ENCODE measurements at places on chromosomes 16 and 17.

DNA sequence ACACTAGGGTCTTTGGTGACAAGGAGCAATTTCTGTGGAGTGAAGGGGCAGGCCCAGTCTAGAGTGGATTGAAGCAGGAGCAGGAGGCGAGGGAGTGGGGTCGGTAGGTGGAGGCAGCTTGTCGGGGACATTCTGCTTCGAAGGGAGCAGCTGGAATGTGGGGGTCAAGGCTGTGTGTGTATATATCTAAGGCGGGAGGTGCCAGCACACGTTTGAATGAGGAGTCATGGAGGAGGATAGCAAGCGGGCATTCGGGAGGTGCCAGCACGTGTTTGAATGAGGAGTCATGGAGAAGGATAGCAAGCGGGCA, 17.7 kb downstream of the NT5M start:
- no peak for DNase-seq

DNA sequence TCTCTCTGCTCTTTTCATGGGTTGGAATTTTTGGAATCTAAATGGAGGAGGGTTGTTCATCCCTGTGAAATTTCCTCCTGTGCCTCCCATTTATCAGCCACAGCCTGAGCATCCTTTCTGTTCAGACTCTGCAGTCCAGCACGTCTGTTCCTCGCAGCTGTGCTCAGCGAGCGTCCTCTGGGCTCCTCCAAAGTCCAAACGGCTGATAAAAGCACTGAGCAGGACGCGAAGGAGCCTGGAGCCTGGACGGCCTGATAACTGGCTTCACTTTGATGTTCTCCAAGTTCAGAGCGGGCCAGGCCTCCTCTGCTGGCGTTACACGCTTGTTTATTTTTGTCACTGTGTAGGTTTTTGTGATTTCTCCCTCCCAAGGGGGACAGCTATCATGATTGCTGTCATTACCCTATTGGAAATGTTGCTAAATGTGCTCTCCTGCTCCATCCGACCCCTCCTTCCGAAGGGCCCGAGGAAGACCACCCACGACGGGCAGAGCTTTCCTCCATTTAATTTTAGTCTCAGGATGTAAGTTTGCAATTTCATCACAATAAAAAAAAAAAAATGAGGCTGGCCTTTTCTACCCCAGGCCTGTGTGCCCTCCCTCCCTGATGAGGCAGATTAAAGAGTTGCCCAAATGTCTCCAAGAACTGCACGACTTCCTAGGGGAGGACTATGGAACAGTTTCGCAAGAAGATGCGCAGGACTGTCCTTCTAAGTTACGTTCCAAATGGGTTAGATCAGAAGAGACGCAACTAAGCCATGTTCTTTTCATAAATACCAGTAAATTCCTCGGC, 290.5 kb upstream of the FOXF1 start:
- no peak for DNase-seq

DNA sequence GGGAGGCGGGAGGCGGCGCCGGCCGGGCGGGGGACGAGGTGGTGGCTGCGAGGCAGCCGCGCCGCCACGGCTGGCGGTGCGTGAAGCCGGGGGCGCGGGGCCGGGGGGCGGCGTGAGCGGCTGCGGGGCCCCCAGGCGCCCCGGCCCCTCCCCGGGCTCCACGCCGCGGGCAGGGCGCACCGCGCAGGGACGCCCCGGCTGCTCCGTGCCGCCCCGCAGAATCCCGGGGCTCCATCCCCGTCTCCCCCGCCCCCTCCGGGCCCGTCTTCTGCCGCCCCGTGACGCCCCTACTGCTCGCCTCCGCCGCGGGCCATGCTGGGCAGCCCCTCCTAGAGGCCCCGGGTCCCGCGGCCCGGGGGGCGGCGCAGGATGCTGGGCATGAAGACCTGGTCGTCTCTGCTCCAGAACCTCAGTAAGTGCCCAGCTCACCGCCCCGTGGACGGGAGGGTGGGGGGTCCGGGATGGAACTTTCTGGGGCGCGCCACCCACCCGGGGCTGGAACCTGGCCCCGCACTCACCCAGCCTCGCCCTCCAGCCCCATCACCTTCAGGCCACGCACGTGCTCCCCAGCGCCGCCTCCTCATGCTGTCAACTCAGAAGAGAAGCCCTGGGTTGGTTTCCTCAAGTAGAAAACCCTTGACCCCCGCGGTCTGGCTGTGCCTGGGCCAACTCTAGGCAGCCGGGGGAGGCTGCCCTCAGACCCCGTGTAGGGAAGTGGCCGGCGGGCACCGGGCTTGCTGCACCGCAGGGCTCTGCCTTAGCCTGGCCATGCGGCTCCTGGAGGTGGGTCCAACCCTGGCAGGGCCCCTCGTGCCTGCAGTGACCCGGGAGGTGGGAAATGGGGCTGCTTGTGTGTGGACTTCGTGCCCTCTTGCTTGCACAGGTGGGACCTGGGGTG, 150.2 kb upstream of the GSE1 start:
- DNase-seq, result no peak

DNA sequence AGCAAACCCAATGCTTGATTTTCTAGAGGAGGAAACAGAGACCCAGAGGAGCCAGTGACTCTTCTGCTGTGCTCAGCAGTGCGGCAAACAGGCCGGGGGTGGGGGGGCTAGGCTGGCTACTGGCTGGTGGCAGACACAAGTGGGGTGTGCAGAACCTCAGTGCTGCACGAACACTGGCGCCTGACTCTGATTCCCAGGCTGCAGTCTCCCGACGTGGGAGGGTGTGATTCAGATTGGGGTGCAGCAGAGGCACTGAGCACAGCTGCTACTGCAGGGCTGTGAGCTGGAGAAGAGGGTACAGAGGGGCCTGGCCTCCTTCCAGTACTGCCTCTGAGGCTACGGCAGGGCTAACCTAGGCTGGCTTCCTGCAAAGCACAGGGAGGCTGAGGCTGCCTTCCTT, 8.1 kb downstream of the RPL19 start:
- no peak for DNase-seq

DNA sequence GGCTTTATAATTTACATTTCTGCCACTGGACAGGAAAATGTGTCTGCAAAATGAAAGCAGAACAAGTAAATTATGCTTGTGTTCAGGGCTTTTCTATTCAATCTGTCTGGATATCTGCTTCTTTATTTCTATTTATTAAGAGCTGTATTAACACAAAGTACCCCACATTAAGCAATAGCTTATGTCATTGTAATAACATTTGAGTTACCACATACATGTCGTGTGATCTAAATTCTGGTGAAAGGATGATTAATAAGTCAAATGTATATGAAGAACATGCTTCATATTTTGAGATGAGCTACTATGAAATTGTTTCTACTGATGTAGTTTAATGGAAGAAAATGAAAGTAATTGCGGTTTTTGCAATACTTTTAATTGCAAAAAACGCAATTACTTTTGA, 238.2 kb downstream of the KCNJ2 start:
- no peak for DNase-seq

DNA sequence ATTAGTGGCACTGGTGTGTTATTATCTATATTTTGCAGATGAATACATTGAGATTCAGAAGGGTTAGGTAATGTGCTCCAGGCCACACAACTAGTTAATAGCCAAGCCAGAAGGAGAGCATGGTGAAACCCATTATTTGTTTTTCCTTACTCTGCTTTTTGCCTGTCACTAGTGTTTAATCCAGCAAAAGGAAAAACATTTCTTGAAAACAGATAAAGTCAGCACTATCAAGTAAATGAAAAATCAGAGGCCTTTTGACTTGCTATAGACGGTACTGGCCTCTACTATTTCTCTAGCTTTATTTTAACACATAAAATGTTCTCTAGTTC, 4.8 kb downstream of the PITPNC1 start:
- DNase-seq, result no peak

GRCh38 chr16:27111486-27111885, 44.8 kb downstream of the C16orf82 start:
- DNase-seq, result no peak

- DNase-seq, result no peak
Observed at GRCh38 chr16:4944333-4945281, 7.7 kb upstream of the PPL start.

GRCh38 chr16:55102531-55102930, 171.9 kb downstream of the IRX5 start:
- no peak for DNase-seq

DNA sequence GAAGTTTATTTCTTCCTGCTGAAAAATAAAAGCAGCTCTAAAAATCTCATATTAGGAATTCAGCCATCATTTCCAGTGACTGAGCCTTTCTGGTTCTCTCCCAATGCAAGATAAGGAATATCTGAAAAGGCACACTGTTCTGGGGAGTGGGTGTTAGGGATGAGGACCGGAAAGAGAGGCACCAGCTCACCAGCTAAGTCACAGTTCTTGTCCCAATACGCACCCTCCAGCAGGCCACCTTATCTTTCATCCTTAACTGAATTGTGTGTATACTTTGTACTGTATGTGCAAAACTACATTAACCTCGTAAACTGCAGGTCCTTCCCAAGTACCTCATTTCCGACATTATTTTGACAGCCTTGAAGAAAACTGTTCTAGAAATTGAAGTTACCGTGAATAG, 11.0 kb downstream of the AMFR start:
- no peak for DNase-seq
